ENCODE measurements at places on chromosomes 4 and X. TPM values are rescaled to one million over a fixed set of nuclear protein-coding genes. Genes with fewer than 3 reads are reported as not detected.

The TMSB15B gene
- not detected for total RNA-seq

DNA sequence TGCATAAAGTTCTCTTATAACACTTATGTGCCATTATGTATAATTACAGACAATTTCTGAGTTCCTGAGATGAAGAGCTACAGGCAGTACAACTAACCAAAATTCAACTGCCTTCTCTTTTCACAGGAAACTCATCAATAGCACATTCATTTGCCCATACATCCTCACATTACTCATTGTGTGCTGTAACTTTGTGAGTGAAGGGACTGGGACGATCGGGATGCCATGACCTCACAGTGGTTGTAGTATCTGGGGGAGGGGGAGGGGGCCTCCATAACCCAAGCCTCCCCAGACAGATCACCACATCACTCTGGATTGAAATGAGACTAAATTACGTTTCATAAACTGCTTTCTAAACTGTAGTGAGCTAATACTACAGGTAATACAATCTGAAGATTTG lies 60.7 kb downstream of the ABCG2 start:
- no peak for DNase-seq

The MTNR1A gene
- not detected for total RNA-seq

The TLL1 gene
- 0.45 TPM for total RNA-seq

DNA sequence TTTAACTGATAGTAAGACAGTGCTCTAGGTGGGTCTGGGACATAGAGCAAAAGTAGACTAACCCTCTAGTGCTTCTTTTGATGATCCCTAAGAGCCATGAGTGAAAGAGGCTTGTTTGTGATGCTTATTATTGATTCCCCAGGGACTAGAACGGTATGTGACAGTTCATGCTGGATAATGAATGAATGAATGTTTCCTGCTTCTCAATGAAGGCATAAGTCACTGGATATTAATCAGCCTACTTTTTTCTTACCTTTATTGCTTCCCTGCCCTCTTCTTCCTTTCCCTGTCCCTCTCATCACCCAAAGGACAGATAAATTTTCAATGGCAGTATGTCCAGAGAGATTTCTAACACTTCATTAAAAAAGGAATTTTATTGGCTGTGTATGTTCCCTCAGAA lies 486.2 kb downstream of the RPA4 start:
- DNase-seq = no peak

GRCh38 chr4:110854021-110854678 lies 231.3 kb upstream of the PITX2 start:
- peak; percentile 48 for DNase-seq

- peak; percentile 63 for DNase-seq
Measured at GRCh38 chr4:37970702-37971101, 10.5 kb downstream of the PTTG2 start.

DNA sequence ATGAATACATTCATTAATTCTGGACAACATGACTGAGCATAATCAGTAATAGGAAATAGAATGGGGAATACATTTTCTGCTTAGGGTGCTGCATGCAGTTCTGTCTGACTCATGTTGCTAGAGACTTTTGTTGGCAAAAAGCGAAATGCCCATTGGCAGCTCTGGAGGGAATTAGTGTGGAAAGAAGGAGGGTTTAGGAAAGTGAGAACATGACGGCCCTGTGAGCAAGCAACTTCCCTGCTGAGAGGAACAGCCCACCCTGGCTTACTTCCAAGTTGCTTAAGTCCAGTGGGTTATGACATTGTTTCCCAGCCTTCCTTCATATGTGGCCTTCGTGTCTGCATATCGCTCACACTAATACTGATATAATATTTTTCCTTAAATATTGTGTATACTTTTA lies 13.8 kb downstream of the MAD2L1 start:
- no peak for DNase-seq

The FAM114A1 gene
- 73.7 TPM for total RNA-seq

The RRH gene
- total RNA-seq = not detected

DNA sequence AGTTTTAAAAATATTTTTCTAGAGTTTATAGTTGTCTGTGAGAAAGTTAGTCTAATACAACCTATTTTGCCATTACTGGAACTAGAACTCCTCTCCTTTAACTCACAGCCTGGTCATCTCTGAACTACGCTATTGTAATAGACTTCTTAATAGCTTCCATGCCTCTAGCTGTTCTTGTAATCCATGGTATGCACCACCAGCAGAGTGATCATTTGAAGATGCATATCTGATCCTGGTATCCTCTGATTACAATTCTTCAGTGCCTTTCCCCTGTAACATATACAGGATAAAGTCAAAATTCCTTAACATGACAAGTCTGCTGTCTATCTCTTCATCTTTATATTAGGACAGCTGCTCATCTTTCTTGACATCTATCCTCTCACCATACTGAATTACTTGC lies 37.6 kb upstream of the NALF2 start:
- DNase-seq = no peak

The SLC10A4 gene
- not detected for total RNA-seq

The AMELX gene
- not detected for total RNA-seq

The TBX22 gene
- total RNA-seq = not detected

- peak; percentile 70 for DNase-seq
Measured at GRCh38 chr4:1246111-1246881, 2.6 kb downstream of the CTBP1 start.

The APLN gene
- total RNA-seq = 0.13 TPM

DNA sequence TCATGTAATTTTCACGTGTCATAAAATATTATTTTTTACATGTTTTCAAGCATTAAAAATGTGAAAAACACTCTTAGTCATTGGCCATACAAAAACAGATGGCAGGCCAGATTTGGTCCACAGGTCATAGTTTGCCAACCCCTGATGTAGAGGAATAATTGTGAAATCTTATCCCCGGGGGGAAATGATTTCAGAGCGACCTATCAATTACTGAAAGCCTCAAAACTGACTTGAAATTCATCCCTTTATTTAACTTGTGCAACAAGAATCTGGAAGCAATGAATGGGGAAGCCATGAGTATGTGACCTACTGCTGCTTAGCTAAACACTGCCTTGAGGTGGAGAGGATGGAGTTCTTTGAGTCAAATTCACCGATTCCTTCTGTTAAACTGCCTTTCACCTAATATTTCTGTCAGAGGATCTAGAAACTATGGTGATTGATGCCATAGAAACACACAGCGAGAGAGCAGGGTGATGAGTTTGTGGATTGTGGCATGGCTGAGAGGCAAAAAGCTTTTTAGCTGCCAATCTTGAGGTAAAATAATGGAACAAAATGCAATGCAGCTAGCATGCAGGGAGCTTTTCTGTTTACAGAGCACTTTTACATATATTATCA lies 30.3 kb upstream of the BRS3 start:
- no peak for DNase-seq

DNA sequence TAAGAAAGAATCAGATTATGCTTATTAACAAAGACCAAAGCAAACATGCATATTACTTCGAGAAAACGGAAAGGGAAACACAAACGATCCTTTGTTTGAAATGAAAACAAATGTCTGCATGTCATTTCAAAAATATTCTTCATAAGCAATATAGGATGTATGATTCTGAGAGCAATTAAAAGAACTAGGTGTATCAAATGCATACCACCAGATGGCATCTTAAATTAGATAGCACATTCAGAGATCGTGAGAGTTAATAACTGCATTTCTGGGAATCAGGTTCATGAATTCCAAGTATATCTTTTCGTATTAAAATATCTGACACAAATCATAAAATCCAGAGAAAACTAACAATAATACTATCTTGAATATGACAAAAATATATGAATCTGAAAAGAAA lies 159.5 kb downstream of the PPP3CA start:
- no peak for DNase-seq

DNA sequence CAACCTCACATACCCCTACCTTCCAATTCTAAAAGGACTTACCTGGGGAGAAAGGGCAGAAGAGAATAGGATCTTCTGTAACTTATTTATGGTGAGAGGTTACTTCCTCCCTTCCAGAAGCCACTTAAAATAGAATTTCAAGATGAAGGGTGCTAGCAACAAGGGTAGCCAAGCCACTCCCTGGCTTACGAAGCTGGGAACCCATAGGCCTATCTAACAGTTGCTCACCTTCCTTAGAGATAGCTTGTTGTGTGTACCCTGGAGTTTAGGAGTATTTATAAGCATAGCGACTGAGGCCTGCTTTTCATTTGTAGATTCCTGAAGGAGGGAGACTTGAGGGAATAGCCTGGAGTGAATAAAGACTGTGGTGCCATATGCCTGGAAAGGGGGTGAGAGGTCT lies 28.9 kb downstream of the XK start:
- no peak for DNase-seq

DNA sequence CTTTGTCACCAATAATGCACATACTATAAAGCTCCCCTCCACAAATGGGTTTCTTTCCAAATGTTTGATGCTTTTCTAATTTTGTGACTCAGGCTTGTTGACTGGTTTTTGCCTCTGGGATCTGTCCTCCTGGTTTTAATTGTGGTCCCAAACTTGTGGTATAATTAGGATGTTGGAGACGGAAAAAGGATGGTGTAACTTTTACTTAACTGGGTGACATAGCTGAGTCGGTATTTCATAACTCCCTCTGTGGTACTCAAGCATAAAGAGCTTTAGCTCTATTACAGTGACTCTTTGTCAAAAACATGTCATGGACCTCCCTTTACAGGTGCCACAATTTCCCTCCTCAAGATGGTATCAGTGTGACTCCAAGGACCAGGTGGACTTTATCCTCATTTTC lies 119.7 kb upstream of the RBPJ start:
- no peak for DNase-seq

DNA sequence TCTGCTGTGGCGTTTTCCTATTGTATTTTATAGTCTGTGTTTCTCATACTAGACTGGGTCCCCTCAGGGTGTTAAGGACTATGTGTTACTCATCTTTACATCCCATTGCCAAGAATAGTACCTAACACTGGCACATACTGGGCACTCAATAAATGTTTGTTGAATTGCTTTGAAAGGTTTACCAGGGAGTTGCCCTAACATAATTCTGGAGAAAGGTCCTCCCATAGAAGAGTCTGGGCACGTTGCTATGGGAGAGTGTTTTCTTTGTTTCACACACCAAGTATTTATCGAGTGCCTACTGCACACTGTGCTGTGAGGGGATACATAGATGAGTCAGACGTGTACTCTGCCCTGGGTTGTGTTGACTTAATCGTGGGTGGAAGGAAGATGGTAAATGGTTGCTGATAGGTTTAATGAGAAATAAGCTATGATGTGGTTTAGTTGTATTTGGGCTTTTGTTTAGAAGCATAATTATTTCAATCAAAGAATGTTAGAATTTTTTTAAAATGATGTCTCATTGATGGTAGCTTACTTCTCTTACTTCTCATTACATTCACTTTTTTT lies 42.9 kb downstream of the AFF1 start:
- DNase-seq = peak; percentile 81

The HPSE gene
- 6.6 TPM for total RNA-seq

- DNase-seq = no peak
Measured at GRCh38 chr4:26084414-26084813, 170.4 kb downstream of the SMIM20 start.

DNA sequence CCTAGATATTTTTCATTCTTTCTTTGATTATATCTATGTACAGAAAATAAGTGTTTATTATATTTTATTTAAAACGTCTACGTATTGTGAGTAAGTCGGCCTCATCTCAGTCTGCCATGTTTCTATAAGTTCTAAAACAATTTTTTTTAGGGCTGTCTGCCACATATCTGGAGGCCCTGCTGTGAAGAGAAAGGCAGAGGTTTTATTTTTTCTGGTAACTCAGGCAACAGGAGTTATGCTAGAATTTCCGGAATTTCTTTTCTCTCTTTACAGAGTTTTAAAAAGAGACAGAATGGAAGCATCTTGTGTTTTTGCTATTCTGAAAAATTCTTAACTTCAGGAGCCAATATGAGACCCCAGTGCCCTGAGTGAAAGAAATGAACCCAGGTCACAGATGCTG lies 1124.0 kb upstream of the TENM3 start:
- no peak for DNase-seq

The TASL gene
- not detected for total RNA-seq

The SLIT2 gene
- 4.8 TPM for total RNA-seq

The MMRN1 gene
- not detected for total RNA-seq

DNA sequence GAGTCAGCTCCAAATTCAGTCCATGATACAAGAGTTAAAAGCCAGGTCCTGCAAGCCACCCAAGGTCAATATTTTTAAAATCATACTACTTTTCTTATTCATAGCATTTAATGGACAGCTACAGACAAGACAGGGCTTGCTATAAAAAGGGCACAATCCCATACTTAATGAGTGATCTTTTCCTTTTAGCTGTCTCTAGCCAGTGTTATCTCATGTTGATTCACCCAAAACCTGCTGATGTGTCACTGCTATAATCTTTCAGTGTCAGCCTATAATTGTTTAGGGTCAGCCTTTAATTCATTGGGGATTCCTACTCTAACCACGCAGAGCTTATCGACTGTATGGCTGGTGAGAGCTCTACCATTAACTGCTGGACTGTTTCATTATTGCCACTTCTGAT lies 51.2 kb upstream of the HCCS start:
- DNase-seq = no peak

- no peak for DNase-seq
Measured at GRCh38 chr4:7810783-7811535, 128.7 kb downstream of the AFAP1 start.

GRCh38 chr4:44701037-44701436 lies 22.8 kb downstream of the GUF1 start:
- no peak for DNase-seq

The SOWAHD gene
- total RNA-seq = 1.4 TPM

- no peak for DNase-seq
Measured at GRCh38 chr4:23736466-23736865, 153.4 kb downstream of the PPARGC1A start.

The MSX1 gene
- total RNA-seq = not detected

DNA sequence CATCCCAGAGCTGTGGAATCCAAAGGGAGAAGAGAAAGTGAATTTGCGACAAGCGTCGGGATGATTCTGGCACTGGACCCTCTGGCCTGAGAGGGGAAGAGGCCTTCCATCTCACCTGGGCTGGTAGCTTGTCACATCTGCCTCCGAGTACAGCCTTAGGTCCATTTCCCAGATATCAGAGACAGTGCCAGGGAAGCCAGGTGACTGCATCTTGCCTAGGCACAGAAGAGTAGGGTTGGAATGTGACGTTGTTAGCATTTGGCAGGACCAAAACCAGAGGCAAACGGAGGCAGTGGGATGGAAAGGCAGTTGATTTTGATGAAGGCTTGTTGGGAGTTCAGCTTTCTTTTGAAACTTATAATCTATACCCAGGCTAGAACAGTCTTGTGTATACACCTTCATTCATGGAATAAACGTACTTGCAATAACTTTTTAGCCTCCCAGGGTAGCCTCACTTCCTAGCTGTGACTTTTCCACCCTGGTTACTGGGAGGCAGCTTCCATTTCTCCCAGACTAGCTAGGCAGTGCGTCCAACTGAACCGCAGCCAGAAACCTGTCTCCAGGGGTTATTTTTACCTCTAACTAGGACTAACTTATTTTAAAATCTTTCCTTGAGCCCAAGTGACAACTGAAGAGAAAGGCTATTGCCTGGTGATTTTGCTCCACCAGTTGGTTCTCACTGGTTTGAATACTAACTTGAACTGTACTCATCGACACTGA lies 5.9 kb downstream of the SOD3 start:
- no peak for DNase-seq

DNA sequence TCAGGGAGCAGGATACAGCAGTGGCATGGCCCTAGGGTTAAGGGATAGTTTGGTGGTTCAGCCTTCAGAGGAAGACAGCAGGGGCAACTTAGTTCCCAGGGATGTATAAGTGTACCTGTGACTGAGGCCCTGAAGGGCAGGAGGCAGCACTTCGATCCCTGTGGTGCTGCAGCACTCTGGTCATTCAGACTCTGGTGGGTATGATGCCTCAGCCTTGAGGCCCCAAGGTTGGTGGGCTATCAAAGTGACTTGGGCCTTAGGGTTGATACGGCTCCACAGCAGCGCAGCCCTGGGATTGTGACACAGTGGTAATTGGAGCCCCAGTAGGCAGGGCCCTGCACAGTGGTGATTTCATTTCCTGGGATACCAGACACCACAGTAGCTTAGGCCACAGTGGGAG lies 1703.1 kb downstream of the PCDH7 start:
- no peak for DNase-seq
